ENCODE measurements at places on chromosomes 2 and 18. TPM values are rescaled to one million over a fixed set of nuclear protein-coding genes. Genes with fewer than 3 reads are reported as not detected.

Gene FBLN7
- total RNA-seq = 2.9 TPM

Gene C2orf15
- not detected for total RNA-seq

Gene ANKRD62
- total RNA-seq = not detected

Gene TMEM200C
- 0.19 TPM for total RNA-seq

Gene AFF3
- total RNA-seq = 8.7 TPM

Gene NLRC4
- 3.1 TPM for total RNA-seq

Gene CNTNAP5
- not detected for total RNA-seq

Gene THSD7B
- total RNA-seq = 0.29 TPM

Gene DNER
- 0.21 TPM for total RNA-seq

DNA sequence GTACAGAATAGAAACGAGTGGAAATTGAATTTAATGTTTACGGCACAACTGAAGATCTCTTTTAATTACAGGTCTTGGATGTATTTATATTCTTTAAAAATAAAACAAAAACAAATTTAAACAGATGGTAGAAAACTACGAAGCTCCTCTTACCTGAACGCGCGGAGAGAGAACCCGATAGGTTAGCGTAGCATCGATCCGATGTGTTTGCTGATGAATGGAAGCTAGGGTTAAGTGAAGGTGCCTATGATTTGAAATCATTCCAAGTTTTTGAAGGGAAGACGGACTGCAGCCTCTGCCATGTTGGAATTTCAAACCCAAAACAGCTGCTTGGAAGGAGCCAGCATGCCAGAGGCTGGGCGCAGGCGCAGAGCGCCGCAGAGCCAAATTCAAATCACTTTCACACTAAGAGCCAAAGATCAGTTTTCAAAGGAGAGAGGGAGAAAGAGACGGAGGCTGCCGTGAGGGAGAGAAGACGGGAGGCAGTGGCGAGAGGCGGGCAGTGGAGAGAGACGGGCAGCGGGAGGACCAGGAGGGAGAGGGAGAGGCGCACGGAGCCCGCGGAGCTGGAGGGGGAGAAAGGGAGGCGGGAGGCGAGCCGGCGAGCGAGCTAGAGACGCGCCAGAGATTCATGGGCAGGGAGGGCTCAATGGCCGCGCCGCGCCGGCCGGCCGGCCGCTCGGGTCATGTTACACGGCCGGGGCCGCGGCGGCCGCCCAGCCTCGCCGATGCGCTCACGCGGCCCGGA, at the start of gene FIGN:
FIGN (minus strand) TSS at position 324 of the 748 bp plus-strand sequence. CDS start 1,081 bp downstream, outside the sequence.
- peak within 1 kb of the TSS; percentile 62 for H3K4me3 ChIP-seq
- H3K4me1 ChIP-seq = peaks cover 2% of the 10 kb centered on the region
- peak; percentile 67 for DNase-seq
- H3K27me3 ChIP-seq = no peaks in the 10 kb centered on the region

- H3K4me3 ChIP-seq = no peak overlapping the region
- peak overlapping the region; percentile 76 for H3K27ac ChIP-seq
- H3K4me1 ChIP-seq = no peaks in the 10 kb centered on the region
- no peaks in the 10 kb centered on the region for H3K27me3 ChIP-seq
- no peak for DNase-seq
- no peaks in the 10 kb centered on the region for H3K36me3 ChIP-seq
These were observed 54.6 kb upstream of the MAP4K3 start for GRCh38 chr2:39491653-39492052.

GRCh38 chr18:63187791-63188460, 131.6 kb downstream of the BCL2 start:
- no peaks in the 10 kb centered on the region for H3K27me3 ChIP-seq
- H3K4me1 ChIP-seq = peaks cover 15% of the 10 kb centered on the region
- no peak overlapping the region for H3K27ac ChIP-seq
- H3K36me3 ChIP-seq = no peaks in the 10 kb centered on the region
- DNase-seq = no peak

DNA sequence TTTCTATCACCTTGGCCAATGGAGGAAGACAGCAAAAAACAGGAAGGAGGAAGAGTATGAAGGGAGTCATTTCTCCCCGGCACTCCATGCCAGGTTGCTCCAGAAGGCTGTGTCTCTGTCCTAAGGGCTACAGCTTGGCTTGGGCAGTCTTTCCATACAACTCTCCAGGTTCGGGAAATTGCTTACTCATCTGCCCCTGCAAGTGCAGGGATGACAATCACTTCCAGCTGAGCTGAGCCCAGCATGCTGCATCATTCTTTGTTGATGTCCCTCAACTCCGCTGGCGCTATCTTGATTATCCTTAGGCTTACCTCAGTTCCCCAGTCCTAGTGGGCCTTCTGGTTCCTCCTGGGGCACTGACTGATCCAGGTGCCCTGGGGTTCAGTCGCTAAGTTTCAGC, 86.9 kb upstream of the COPS8 start:
- H3K27ac ChIP-seq = no peak overlapping the region
- no peak for DNase-seq
- no peaks in the 10 kb centered on the region for H3K4me1 ChIP-seq
- H3K36me3 ChIP-seq = no peaks in the 10 kb centered on the region
- H3K27me3 ChIP-seq = no peaks in the 10 kb centered on the region

- no peak overlapping the region for H3K27ac ChIP-seq
- peaks cover 45% of the 10 kb centered on the region for H3K4me1 ChIP-seq
These were observed 241.2 kb upstream of the TANK start for GRCh38 chr2:160918906-160919503.

DNA sequence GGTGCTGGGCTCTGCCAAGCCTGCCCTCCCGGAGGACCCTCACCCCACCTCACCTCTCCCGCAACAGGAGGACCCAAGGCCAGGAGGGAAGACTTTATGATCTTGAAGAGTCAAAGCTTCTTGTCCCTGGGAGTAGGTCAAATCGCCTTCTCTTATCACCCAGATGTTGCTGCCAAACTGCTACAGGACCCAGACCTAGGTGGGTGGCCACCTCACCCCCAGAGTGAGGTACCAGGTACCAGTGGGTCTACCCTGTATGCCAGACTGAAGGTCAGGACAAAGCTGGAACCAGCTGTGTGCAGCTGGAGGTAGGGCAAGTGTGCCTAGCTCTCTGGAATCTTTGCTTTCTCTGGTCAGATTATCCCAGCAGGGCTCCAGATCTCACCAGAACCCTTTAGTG, 197.2 kb downstream of the ZFP36L2 start:
- H3K27ac ChIP-seq = no peak overlapping the region
- H3K36me3 ChIP-seq = no peaks in the 10 kb centered on the region
- H3K27me3 ChIP-seq = no peaks in the 10 kb centered on the region
- H3K4me3 ChIP-seq = no peak overlapping the region
- DNase-seq = no peak

GRCh38 chr2:136117391-136117841, 533 bp downstream of the CXCR4 start:
- H3K27me3 ChIP-seq = peaks cover 5% of the 10 kb centered on the region
- H3K36me3 ChIP-seq = no peaks in the 10 kb centered on the region
- DNase-seq = peak; percentile 70
- H3K4me3 ChIP-seq = peak overlapping the region; percentile 46
- peak overlapping the region; percentile 40 for H3K27ac ChIP-seq

DNA sequence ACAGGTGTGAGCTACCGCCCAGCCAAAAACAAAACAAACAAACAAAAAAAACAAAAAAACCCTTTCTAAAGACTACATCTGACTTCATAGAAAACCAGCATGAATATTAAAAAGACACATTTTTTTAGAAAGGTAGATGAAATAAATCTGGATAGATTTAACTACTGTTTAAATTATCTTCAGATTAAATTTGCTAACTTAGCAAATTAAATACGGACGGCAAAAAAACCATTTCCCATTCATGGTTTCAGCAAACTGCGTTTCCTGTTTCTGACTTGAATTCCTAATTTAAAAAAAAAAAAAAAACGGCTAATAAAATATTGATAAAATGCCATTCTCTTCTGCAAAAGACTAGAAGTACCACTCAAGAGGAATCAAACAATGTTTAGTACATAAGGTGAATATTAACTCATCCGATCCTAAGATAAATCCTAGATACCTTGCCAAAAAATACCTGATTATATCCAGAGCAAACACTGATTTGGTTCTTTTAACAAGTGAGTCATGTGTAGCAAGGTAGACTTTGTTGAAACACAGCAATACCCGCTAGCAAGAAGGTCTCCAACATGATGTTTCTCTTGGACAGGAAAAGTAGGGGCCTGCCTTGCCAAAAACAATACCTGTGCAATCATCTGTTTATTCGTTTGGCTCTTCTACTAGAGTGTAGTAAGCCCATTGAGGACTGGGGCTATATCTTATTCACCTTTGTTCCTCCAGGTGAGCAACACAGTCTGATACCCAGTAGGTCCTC, 96.2 kb downstream of the BARD1 start:
- no peak overlapping the region for H3K27ac ChIP-seq
- H3K27me3 ChIP-seq = no peaks in the 10 kb centered on the region
- DNase-seq = no peak
- no peaks in the 10 kb centered on the region for H3K36me3 ChIP-seq
- H3K4me1 ChIP-seq = no peaks in the 10 kb centered on the region

GRCh38 chr2:147487286-147487977, 357.4 kb upstream of the ACVR2A start:
- H3K27ac ChIP-seq = no peak overlapping the region
- peaks cover 3% of the 10 kb centered on the region for H3K4me1 ChIP-seq
- no peak overlapping the region for H3K4me3 ChIP-seq
- H3K36me3 ChIP-seq = no peaks in the 10 kb centered on the region
- DNase-seq = no peak
- no peaks in the 10 kb centered on the region for H3K27me3 ChIP-seq

- no peaks in the 10 kb centered on the region for H3K27me3 ChIP-seq
- H3K36me3 ChIP-seq = peaks cover 28% of the 10 kb centered on the region
- DNase-seq = no peak
These were observed 639 bp downstream of the MAIP1 start for GRCh38 chr2:199956062-199956380.

- H3K27ac ChIP-seq = no peak overlapping the region
- no peaks in the 10 kb centered on the region for H3K36me3 ChIP-seq
- H3K4me1 ChIP-seq = no peaks in the 10 kb centered on the region
- no peak overlapping the region for H3K4me3 ChIP-seq
These were observed 184.1 kb upstream of the ARL4C start for GRCh38 chr2:234680688-234681619.

DNA sequence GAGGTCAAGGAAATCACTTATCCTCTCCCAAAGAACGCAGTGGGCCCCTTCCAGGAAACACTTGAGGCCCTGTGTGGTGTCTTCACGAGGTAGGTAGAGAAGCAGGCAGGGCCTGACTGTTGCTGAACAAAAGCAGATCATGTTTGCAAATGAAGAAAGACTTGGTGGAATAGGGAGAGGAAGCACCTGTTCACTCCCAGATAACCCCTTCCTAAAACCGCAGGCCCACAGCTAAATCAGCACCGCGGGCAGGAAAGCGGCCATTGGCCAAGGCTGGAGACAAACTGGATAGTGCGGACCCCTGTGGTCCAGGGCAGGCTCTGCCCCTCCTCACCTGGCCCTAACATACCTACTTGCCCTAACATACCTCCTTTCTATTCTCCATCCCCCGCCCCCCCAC, 64.9 kb upstream of the KLHL29 start:
- no peaks in the 10 kb centered on the region for H3K27me3 ChIP-seq
- no peaks in the 10 kb centered on the region for H3K36me3 ChIP-seq
- H3K4me1 ChIP-seq = no peaks in the 10 kb centered on the region
- no peak for DNase-seq
- H3K4me3 ChIP-seq = no peak overlapping the region

- H3K4me1 ChIP-seq = no peaks in the 10 kb centered on the region
- H3K4me3 ChIP-seq = no peak overlapping the region
- DNase-seq = no peak
- H3K27ac ChIP-seq = no peak overlapping the region
- no peaks in the 10 kb centered on the region for H3K36me3 ChIP-seq
- H3K27me3 ChIP-seq = no peaks in the 10 kb centered on the region
These were observed 262.1 kb downstream of the GALNT13 start for GRCh38 chr2:154133823-154134222.

DNA sequence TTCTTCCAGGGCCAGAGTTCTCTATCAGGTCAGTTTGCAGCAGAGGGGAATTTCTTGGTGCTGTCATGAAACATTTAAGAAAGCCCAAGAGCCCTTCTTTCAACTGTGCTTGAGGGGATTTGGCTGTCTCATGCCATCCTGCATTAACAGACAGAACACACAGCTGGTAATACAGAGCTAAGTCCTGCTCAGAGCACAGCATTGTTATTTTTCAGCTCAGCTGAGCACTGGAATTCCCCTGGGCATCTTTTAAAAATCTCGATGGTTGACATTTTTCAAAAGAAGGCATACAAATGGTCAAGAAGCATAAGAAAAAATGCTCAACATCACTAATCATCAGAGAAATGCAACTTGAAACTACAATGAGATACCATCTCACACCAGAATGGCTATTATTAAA, 14.9 kb upstream of the IL1R2 start:
- H3K4me1 ChIP-seq = no peaks in the 10 kb centered on the region
- no peaks in the 10 kb centered on the region for H3K27me3 ChIP-seq
- no peak for DNase-seq
- H3K4me3 ChIP-seq = no peak overlapping the region

DNA sequence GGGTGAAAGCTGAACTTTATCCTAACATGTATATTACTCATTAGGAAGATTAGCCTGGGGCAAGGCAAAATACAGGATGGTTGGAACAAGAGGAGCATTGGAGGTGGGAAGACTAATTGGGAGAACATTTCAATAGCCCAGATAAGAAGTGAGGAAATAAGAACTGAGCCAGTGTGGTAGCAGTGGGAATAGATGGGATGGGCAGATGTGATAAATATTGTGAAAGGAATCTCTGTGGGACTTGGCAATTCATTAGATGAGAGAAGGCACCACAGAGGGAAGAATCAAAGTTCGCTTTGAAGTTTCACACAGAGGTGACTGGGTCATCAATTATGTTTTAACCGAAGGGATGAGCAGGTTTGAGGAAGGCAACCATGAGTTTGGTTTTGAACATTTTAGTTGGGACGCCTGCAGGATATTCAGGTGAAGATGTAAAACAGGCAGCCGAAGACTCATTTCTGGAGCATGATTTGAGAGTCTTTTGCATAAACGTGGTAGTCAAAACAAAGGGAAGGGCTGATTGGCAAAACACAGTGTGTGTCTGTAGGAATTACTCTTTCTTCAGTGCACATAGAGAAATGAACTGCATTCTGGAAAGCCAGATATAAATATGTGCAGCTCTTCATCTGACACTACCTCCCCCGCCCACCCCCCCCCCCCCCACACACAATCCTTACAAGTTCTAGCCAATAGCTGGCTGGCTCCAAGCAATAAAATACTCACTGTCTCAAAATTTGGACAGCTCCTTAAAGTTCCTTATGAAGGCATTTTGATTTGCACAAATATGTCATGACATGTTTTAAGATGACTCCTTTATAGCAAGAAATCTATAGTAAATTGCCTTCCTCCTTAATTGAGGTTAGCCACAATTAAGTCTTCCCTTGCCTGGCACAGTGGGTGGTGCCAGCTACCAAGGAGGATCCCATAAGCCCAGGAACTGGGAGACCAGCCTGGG, 1.9 kb upstream of the SLC1A4 start:
- DNase-seq = no peak
- H3K36me3 ChIP-seq = no peaks in the 10 kb centered on the region
- H3K27me3 ChIP-seq = no peaks in the 10 kb centered on the region
- peak overlapping the region; percentile 76 for H3K4me3 ChIP-seq
- H3K4me1 ChIP-seq = peaks cover 31% of the 10 kb centered on the region

GRCh38 chr2:88859461-88859860, 168.0 kb downstream of the RPIA start:
- no peak overlapping the region for H3K4me3 ChIP-seq
- no peaks in the 10 kb centered on the region for H3K36me3 ChIP-seq
- DNase-seq = no peak
- H3K4me1 ChIP-seq = no peaks in the 10 kb centered on the region

All from heart left ventricle (tissue), 16 donors.